ENCODE measurements at places on chromosomes 1 and 21.

DNA sequence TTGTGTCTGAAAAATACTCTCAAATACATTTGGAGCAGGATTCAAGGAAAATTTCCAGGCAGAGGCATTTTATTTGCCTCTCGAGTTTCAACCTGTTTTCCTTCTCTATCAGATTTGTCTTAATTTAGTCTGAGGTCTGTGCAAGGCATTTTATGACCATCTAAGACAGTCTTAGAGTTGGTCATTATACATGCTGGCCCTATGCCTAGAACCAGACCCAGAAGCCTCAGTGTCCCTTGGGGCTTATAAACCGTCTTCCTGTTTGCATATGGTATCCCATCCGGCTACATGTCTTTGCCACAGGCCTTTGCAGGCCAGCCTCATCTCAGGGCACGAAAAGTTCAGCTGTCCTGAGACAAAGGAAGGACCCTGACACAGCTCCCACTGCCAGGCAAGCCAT lies 346.1 kb downstream of the SIPA1L2 start:
- DNase-seq = no peak

GRCh38 chr1:207140536-207140935 lies 36.5 kb downstream of the C4BPA start:
- DNase-seq = no peak

- no peak for DNase-seq
Measured at GRCh38 chr21:30014886-30015285, 75.1 kb upstream of the GRIK1 start.

GRCh38 chr1:66041654-66042053 lies 249.0 kb downstream of the PDE4B start:
- no peak for DNase-seq

GRCh38 chr1:58902830-58903513 lies 119.1 kb upstream of the JUN start:
- no peak for DNase-seq

GRCh38 chr1:26038477-26038876 lies 7.4 kb downstream of the SLC30A2 start:
- DNase-seq = no peak

- DNase-seq = no peak
Measured at GRCh38 chr1:78052685-78053405, 7.1 kb downstream of the GIPC2 start.

- DNase-seq = no peak
Measured at GRCh38 chr1:6418668-6419396, 887 bp downstream of the HES2 start.

DNA sequence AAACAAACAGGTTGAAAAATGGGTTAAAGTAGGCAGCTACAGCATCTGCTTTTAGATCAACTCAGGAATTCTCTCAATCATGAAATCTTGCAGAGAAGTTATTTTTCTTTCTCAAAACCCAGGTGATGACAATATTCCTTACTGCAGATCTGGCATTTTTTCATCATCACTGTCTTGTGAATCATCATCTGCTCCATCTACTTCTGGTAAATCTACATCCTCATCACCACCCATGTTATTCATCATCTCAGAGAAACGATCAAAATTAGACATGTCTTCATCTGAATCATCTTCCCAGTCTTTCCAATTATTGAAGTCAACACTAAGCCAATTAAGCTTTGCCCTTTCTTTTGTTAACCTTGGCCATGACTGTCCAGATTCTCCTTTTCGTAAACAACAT lies 21.8 kb downstream of the GBP2 start:
- no peak for DNase-seq

- no peak for DNase-seq
Measured at GRCh38 chr1:69814926-69815325, 247.2 kb downstream of the LRRC7 start.

DNA sequence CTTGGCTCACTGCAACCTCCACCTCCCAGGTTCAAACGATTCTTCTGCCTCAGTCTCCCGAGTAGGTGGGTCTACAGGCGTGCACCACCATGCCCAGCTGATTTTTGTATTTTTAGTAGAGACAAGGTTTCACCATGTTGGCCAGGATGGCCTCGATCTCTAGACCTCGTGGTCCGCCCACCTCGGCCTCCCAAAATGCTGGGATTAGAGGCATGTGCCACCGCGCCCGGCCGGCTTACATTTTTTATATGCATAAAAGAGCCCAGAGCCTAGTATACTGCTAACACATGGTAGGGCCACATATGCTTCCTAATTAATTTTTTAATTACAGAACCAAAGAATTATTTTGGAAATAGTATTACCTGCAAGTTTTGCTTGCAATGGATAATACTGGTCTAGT lies 1325.4 kb downstream of the PLA2G4A start:
- no peak for DNase-seq

- DNase-seq = no peak
Measured at GRCh38 chr21:34202553-34203372, 129.4 kb downstream of the MRPS6 start.

DNA sequence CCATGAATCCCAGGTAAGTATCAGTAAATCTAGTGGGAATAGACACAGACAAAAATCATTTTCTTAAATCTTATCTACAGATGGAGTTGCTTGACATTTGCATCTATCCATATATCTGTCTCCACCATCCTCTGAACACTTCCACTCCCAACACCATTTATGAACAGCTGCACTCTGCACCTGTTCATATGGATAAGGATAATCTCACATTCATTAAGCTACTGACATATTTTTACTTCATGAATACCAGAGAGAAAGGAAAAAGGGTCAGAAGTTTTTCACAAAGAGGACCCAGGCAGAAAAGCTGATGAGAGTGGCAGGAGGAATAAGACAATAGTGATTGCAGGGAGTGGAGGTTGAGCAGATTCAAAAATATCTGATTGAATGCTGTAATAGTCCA lies 222.6 kb downstream of the DNAH14 start:
- no peak for DNase-seq

- DNase-seq = no peak
Measured at GRCh38 chr1:164905869-164906268, 346.9 kb downstream of the PBX1 start.

GRCh38 chr1:57229076-57229475 lies 194.8 kb downstream of the DAB1 start:
- no peak for DNase-seq

- DNase-seq = no peak
Measured at GRCh38 chr1:230403442-230403841, 22.7 kb downstream of the PGBD5 start.

- DNase-seq = no peak
Measured at GRCh38 chr1:119462964-119463363, 44.0 kb upstream of the HSD3B1 start.

DNA sequence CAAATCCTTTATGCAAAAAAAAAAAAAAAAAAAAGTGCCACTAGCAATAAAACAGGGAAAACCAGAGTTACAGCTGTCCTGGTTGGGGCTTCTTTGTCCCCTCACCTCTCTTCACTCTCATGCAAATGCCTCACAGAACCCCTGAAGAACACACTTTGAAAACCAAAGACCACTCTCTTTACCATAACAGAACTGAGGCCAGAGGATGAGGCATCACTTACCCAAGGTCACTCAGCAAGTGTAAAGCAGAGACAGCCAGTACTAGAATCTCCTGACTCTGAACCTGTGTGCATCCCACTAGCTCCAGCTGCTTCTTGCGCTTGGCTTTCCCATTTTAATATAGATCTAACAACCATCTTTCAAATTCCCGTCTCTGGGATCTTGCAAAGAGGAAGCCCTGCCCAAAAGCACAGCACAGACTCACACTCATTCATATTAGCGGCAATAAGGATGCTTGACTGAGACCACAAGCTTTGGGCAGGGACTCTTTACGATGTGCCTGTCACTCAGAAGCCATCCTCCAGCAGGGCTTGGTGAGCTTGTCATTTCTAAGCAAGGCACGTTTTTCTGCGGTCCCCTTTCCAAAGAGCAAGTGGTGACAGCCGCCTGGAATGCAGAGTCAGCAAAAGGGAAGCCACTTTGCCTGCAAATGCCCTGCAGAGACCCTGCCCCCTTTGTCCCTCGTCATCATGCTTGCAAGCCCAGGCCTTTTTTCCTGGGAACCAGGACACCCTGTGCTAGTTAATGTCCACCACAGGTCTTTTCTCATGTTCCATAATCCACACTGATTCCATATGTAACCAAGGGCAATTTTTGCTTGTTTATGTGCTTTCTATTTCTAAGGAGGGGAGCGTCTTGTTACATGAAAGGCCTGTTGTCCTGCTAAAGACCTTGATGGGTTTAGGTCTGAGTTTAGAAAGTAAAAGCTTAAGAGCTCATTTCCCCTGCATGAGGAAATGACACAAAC lies 76.5 kb upstream of the NFIA start:
- DNase-seq = no peak

GRCh38 chr1:59686170-59686569 lies 128.6 kb upstream of the HOOK1 start:
- no peak for DNase-seq

DNA sequence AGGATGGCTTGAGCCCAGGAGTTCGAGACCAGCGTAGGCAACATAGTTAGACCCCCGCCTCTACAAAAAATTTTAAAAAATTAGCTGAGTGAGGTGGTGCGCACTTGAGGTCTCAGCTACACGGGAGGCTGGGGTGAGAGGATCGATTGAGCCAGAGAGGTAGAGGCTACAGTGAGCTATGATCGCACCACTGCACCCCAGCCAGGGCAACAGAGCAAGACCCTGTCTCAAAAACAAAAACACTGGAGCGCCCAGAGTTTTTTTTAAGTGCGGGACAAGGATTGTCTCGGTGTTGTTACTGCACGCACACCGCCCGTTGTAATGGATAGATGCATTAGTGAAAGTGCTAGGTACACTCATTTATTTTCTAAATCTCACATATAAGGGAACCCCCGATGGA lies 37.1 kb downstream of the PIK3CD start:
- DNase-seq = no peak

DNA sequence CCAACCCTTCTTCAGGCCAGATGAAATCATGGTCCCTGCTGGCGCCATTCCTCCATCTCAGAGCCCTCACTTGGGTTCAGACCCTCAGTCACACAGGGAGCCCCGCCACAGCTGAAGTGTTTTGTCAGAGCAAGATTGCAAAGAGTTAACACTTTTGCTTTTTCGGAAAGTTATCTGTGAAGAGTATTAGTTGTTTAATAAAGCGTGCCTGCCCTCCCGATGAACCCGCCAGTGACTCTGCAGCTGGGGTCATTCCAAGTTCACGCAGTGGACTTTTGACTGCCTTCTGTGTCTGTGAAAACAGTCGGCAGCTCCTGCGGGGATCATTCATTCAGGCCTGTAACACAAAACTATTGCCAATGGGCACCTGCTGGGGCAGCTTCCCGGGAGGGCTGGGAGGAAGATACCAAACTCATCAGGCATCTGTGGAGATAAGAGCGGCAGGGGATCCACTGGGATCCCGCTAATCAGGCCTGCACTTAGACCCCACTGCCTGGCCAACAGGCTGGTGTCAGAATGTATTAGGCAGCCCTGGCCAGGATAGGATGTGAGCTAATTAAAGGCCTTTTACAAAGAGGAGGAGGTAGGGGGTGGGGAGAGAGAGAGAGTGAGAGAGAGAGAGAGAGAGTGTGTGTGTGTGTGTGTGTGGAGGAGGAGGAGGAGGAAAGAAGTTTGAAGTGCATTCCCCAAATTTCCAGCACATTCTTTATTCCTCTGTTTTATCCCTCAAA lies 184.5 kb downstream of the DHRS3 start:
- no peak for DNase-seq

DNA sequence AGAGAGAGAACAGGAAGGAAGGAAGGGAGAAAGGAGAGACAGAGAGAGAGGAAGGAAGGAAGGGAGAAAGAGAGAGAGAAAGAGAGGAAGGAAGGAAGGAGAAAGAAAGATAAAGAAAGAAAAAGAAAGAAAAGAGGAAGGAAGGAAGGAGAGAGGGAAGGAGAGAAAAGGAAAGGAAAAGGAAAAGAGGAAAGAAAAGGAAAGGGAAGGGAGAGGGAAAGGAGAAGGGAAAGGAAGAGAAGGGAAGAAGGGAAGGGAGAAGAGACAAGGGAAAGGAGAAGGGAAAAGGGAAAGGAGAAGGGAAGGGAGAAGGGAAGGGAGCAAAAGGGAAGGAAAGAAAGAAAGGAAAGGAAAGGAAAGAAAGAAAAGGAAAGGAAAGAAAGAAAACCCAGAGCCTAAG lies 404.6 kb downstream of the DISC1 start:
- DNase-seq = no peak

DNA sequence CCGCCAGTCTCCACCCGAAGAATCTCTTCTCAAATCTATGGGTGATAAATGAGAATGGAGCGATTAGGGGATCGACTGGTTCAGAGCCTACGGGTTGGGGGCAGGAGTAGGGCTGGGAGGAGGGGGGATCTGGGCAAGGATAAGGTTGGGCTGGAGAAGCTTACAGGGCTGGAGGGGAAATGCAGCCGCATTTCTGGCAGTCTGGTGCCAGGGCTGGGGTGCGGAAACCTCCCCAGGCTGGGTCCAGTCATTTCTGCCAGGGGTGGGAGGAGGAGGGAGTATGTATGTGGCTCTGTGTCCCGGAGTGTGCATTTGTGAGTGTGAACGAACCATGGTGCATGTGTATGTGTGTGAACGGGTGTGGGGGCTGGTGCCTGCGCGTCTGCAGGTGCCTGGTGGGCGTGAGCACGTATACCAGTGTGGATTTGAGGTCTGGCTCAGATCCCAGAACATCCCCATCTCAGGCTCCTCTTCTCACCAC lies 10.2 kb downstream of the C1orf216 start:
- no peak for DNase-seq

GRCh38 chr1:188463919-188464318 lies 1635.2 kb downstream of the PLA2G4A start:
- no peak for DNase-seq

DNA sequence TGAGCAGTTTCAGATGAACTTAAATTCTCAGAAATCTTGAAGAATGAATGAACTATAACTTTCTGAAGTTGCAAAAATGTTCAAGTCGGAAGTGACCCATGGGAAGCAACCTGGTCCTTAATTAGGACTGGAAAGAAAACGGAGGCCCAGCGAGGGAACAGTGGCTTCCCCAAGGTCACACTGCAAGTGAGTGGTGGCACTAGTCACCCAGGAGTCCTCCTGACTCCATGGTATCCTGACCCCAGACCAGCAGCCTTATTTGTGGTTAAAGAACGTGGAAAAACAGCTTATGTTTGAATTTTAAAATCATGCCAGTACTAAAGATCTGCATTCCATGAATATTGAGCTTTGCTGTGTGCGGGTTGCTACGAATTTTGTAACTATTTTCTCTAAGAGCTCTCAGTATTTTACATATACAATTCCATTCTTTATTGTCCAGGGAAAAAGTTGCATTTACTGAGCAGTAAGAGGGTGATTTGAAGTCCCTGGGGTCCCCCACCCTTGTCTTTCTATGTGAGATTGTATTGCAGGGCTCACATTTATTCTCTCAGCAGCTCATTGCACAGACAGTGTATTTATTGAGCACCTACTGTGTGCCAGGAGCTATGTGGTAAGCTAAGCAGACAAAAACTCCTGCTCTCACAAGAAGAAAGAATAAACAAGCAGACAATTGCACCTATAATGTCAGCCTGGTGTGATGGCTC lies 61.6 kb upstream of the ATP5PO start:
- DNase-seq = no peak

All from memory B cell (primary cell).